ENCODE measurements at places on chromosomes 1 and 21.

DNA sequence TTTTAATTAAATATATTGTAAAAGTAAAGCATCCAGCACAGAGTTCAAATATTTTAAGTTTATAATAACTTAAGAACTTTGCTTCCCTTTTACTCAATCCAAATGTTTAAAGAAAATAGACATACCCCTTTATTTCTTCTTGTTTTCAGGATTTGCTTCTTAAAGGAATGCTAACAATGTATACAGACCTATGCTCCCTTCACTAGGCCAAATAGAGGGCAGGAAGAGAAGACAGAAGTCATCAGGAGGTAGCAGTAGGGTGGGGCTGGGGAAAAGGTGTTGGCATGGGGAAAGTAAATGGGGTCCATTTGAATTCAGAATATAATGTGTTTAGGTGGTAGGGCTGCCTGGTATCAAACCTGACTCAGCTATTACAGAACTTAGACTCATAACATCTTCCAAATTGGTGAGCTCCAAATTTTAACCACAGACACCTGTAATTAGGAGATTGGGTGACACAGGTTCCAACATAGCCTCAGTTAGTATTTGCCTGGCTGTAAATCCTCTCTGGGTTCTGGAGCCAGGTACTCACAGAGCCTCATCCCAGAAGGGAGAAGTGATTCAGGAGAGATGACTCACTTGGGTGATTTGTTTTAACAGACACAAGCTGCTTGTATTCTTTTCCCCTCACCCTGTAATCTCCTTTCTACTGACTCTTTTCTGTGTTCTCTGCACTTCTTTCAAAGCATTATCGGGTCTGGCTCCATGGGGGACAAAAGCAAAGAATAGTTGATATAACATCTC is 60.1 kb upstream of the DUSP10 start:
- no peak for DNase-seq

DNA sequence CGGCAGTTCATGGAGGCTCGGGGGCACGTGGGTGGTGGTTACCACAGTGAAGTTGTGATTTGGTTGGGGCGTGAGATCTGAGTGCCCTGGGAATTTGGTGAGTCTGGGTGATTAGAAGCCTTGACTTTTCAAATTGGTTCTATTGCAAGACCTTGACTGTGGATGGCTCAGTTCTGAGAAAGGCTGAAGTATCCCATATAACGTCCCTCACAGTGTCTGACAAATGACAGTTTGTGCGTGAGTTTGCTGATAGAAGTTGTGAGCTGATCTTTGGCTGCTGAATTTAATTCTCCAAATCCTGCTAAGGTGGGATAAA is 549 bp downstream of the MSH4 start:
- DNase-seq: no peak

DNA sequence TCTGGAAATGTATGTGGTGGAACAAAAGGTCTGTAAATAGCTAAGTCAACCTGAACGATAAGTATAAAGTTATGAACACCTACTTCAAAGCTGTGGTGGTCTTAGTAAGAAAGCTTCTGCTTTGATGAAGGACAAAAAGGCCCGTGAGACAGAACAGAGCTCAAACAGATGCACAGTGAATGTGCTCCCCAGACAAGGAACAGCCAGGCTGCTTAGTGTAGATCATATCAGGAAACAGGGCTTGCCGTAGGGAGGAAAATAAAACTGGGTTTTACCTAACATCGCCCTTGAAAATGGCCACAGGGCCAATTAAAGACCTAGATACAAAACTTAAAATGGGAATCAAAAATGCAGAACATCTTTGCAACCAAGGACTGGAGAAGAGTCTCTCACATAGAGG is 40.2 kb downstream of the PRSS38 start:
- no peak for DNase-seq

DNA sequence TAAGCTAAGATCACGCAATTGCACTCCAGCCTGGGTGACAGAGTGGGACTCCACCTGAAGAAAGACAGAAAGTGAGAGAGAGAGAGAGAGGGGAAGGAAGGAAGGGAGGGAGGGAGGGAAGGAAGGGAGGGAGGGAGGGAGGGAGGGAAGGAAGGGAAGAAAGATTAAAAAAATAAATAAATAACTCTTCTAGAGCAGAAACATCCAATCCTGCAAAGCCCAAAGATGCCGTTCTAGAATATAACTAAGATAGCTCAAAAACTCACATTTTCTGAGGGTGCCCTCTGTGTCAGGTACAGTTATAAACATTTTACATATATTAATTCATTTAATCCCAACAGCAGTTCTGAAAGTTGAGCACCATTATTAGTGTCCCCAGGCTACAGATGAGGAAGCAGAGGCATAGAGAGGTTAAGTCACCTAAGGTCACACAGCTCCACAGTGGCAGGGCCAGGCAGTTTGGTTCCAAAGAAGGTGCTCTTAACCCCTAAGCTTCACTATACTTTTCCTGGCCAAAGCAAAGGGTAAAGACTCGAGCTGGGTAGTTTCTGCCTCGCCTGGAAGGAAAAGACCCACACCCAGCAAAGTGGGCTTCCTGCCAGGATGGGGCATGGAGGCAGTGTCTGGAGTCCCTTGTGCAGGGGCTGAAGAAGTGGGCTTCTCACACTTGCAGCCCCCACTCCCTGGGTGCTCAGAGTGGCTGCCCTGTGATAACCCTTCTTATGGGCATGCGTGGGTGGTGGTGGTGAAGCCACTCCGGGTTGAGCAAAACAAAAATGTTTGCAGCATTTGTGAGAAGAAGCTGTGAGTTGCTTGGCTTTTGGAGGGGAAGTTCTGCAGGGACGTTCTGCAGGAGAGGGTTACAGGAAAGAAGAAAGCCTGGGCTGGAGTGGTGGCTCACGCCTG is 7.9 kb upstream of the PIK3CD start:
- no peak for DNase-seq

GRCh38 chr1:43602990-43603389 is 47.0 kb upstream of the KDM4A start:
- DNase-seq: no peak

GRCh38 chr1:55050283-55050682 is 10.9 kb downstream of the PCSK9 start:
- no peak for DNase-seq

GRCh38 chr1:30520476-30520875 is 202.9 kb downstream of the MATN1 start:
- no peak for DNase-seq

DNA sequence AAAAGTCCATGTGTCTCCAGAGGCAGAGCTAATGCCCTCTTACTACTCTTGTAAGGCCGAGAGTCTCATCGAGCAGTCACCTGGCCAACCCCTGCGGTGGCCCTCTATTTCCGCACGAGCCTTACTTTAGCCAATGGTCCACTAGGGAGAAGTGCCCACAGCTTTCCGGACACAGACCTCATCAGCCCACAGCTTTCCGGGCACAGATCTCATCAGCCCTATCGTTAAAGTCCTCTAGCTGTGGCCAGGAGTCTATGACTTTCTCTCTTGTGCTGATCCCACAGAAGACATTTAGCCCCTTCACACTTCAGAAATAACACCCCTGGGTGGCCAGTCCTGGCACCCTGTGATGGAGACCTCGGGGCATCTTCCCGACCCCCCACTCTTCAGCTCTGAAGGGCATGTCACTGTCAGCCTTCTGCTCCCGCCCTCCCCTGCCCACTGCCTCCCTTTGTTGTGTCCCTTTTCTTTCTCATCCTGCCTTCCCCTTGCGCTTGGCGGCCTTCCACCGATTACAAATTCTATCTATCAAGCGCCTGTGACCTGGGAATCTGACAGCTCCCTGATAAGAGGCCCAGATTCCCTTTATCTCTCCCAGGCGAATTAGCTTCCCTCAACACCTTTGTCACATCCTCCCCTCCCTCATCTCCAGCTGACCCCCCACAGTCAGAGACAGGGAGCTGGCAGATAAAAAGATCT is 161.0 kb downstream of the PLXNA2 start:
- DNase-seq: no peak

GRCh38 chr1:10402729-10403274 is 3.9 kb downstream of the PGD start:
- DNase-seq: no peak

- no peak for DNase-seq
Measured at GRCh38 chr21:35294231-35294898, 245.3 kb upstream of the RUNX1 start.

GRCh38 chr1:171185091-171185490 is at the start of gene FMO2:
Gene FMO2 (plus strand): TSS chr1:171185300. CDS start chr1:171185714, 414 bp downstream.
- DNase-seq: no peak

GRCh38 chr1:223363057-223363855 is 720 bp downstream of the SUSD4 start:
- no peak for DNase-seq

- DNase-seq: peak; percentile 88
Measured at GRCh38 chr1:178870944-178871343, at the start of gene ANGPTL1. Gene ANGPTL1 (minus strand): TSS chr1:178871077. CDS start chr1:178865776, 5,301 bp downstream.

GRCh38 chr1:109208394-109208793 is 5.3 kb upstream of the SARS1 start:
- no peak for DNase-seq

GRCh38 chr21:45887788-45888187 is 93.8 kb upstream of the COL6A1 start:
- no peak for DNase-seq

- no peak for DNase-seq
Measured at GRCh38 chr1:42680921-42681683, 1.1 kb upstream of the YBX1 start.

- DNase-seq: no peak
Measured at GRCh38 chr1:88350648-88351047, 333.4 kb upstream of the PKN2 start.
